ENCODE measurements at places on chromosomes 7 and 10.

GRCh38 chr7:33251301-33251700 lies 121.9 kb downstream of the BBS9 start:
- DNase-seq = no peak

GRCh38 chr10:88071879-88072278 lies 208.5 kb downstream of the PTEN start:
- no peak for DNase-seq

- DNase-seq = no peak
Measured at GRCh38 chr10:45564303-45564959, 108.1 kb downstream of the ZFAND4 start.

- peak; percentile 72 for DNase-seq
Measured at GRCh38 chr7:37732253-37732652, 48.7 kb downstream of the GPR141 start.

DNA sequence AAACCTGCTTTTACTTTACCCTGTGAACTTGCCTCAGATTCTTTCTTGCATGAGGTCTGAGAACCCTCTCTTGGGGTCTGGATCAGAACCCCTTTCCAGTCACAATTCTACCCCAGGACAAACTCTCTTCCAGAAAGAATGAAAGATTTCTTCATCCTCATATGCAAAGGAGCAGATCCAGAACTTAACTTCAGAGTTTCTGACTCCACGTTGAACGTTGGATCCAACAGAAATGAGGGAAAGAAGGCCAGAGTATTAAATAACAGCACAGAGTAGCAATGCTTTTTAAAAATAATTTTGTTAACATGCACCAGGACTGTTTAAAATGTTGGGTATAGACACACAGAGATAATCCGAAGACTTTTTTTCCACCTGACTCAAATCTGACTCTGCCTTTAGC lies 632.9 kb upstream of the AUTS2 start:
- DNase-seq = no peak

- DNase-seq = no peak
Measured at GRCh38 chr10:32985341-32985764, 27.3 kb upstream of the ITGB1 start.

DNA sequence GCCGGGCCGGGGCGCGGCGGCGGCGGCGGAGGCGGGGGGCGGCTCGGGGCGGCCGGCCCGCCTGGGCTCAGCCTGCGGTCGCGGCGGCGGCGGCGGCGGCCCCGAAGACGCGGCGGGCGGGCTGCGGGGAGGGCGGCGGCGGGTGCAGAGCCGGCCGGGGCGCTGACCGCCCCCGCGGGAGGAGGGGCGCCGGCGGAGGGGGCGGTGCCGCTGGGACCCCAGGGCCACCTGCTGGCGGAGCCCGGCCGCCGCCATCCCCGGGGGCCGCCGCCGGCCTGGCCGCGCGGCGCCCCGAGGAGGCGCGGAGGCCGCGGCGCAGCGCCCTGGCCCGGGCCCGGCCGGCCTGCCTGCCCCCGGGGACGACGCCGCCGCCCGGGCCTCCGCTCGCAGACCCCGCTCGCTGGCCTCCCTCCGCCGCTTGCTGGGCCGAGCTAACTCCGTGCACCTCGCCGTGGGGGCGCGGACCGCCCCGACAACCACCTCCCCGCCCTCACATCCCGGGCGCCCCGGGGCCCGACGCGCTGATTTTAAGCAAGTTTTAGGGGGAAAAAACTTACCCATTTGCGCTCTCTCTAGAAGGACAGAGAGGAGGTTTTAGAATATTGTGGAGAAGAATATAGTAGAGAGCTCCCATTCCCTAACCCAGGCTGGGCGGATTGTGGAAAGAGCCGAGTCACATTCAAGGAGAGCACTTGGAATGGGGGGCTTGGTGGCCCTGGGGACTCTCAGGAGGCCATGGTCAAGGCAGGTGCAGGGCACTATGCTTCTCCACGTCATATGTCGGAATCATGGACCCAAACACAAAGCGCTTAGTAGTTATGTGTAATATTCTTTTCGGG lies at the start of gene BEND7:
BEND7 (minus strand) TSS at position 140 of the 839 bp plus-strand sequence. CDS start 481 bp downstream, outside the sequence.
- no peak for DNase-seq

DNA sequence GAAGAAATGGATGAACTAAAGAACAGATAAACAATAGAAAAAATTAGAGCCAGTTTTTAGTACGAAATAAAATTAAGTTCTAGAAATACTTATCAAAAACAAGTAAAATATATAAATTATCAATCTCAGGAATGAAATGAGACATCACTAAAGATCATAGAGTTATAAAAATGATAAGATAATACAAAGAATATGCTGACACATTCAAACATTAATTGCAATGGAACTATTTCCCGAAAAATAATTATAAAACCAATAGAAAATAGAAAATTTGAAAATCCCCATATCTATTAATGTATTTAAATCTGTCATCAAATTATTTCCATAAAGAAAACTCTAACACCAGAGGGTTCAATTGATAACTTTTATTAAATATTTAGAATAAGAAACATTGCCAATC lies 458.1 kb upstream of the MBL2 start:
- no peak for DNase-seq

DNA sequence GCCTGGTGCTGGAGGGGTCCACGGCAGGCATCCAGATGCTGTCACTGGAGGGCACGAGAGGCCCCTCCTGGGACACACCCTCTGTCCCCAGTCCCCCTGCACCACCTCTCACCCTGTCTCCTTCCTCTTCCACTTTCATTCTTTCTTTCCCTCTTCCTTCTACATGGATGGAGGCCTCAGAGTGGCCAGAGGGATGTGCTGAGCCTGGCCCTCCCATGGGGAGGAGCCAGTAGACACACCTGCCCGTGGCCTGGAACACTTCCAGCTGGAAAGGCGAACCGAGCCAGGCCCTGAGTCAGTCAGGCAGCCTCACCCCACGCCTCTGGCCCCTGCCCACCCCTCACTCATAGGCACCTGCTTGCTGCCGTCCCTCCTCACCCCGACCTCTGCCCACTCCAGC lies 55.9 kb upstream of the MXI1 start:
- DNase-seq = no peak

DNA sequence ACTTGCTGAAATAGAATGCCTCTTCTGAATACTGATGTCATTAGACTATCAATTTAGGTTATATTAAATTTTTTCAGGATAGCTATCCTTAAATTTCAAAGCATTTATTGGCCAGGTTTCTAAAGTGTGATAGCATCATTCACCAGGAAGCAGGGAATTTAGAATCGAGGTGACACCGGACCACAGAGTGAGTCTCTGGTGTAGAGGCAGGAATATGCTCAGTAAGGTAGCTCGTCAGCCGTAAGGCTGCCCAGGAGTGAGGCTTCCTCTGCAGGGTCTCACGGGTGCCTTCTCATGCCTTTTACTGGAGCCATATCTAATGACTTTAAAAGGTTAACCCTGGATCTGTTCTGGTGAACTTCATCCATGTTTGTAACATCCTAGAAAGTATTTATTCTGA lies 170.8 kb upstream of the KLF14 start:
- no peak for DNase-seq

- no peak for DNase-seq
Measured at GRCh38 chr7:146875981-146876380, 759.4 kb downstream of the CNTNAP2 start.

- no peak for DNase-seq
Measured at GRCh38 chr10:58588673-58589265, 76.1 kb downstream of the BICC1 start.
